Natural killer cell treated with Interleukin-12 subunit alpha and Interleukin-12 subunit beta and Interleukin-15 and Interleukin-18, amount 100 ng/mL, for 72 hours (primary cell): ENCODE measurements at places on chromosomes 3 and 15. TPM values are rescaled to one million over a fixed set of nuclear protein-coding genes. Genes with fewer than 3 reads are reported as not detected.

DNA sequence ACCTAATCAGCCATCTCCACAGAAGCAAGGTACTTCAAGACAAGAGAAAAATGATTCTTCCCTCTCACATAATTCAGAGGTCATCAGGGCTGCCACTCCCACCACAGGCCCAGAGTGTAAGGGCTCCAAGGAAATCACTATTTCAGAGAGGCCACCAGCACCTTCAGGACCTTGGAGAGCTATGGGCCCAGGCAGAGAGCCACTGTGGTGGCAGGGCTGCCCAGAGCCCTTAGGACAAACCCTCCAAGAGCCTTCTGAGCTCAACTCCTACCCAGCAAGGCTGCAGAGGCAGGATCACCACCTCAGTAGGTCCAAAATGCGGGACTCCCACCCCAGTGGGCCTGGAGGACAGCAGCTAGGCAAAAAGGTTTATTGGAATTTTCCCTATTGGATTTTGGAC is 17.9 kb upstream of the FAN1 start:
- H3K4me1 ChIP-seq, result no peaks in the 10 kb centered on the region
- H3K4me3 ChIP-seq, result no peak overlapping the region
- peaks cover 10% of the 10 kb centered on the region for H3K27me3 ChIP-seq

- DNase-seq, result no peak
- H3K27me3 ChIP-seq, result peaks cover 51% of the 10 kb centered on the region
- no peak overlapping the region for H3K27ac ChIP-seq
- H3K36me3 ChIP-seq, result no peaks in the 10 kb centered on the region
Measured at GRCh38 chr3:98730886-98731537, 32.1 kb upstream of the ST3GAL6 start.

- no peak overlapping the region for H3K27ac ChIP-seq
Measured at GRCh38 chr3:18061737-18062656, 319.6 kb upstream of the TBC1D5 start.

DNA sequence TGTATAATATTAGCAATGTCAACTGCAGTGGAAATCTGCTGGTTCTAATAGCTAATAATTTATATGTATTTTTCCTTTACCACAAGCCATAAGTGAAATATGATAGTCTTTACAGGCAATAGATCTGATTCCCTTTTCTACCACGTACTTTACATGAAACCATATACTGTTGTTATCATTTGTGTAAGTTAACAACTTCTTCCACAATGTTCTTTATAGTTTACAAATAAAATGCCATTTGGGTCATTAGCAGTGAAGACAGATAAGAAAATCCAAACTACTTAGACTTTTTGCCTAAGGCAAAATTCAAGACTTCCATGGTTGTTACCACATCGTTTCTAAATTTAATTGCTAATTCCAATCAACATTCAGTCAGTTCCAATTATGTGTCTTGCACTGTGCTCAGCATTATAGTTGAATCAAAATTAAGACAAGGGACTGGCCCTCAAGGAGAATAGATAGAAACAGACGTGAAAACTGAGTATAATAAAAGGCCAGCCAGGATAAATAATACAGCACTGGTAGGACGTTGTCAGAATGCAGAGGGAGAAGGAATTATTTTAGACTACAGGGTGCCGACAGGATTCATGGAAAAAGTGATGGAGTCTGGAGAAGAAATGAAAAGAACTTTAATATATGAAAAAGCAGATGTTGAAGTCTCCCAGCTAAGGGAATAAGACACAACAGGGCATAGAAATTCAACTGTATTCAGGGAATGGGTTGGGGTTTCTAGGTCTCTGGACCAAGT is 249.8 kb downstream of the ALCAM start:
- peaks cover 5% of the 10 kb centered on the region for H3K27me3 ChIP-seq
- H3K36me3 ChIP-seq, result no peaks in the 10 kb centered on the region
- no peak overlapping the region for H3K27ac ChIP-seq
- H3K4me1 ChIP-seq, result no peaks in the 10 kb centered on the region

DNA sequence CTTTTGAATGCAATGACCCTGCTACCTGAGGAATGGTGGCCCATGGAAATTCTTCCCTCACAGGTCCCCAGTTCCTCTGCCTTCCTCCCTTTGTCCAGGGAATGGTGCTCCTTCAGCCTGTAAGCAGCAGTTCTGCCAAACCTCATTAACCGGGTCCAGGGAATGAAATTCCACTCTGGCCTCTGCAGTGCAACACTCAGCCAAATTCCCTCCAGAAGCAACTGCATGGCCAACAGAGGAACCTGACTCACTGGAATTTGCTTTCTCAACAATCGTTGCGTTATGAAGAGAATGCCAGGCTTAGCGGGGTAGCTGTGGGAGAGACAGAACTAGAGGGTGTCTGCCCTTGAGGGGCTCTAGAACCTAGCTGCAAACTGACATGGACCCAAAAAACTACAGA is 449.4 kb upstream of the PROK2 start:
- H3K36me3 ChIP-seq, result no peaks in the 10 kb centered on the region
- H3K4me1 ChIP-seq, result no peaks in the 10 kb centered on the region
- no peak for DNase-seq
- H3K27me3 ChIP-seq, result peaks cover 12% of the 10 kb centered on the region
- H3K27ac ChIP-seq, result no peak overlapping the region

- peak; percentile 56 for DNase-seq
- no peaks in the 10 kb centered on the region for H3K4me1 ChIP-seq
- H3K36me3 ChIP-seq, result no peaks in the 10 kb centered on the region
- H3K27ac ChIP-seq, result no peak overlapping the region
- no peak overlapping the region for H3K4me3 ChIP-seq
Measured at GRCh38 chr15:99983886-99984286, 250.6 kb upstream of the LYSMD4 start.

GRCh38 chr3:179961071-179961702 is 75.5 kb downstream of the PEX5L start:
- peaks cover 36% of the 10 kb centered on the region for H3K4me1 ChIP-seq
- H3K27ac ChIP-seq, result no peak overlapping the region
- peak overlapping the region; percentile 12 for H3K4me3 ChIP-seq
- DNase-seq, result no peak
- no peaks in the 10 kb centered on the region for H3K36me3 ChIP-seq

Gene ZNF662
- total RNA-seq, result 0.36 TPM

Gene DAZL
- total RNA-seq, result not detected
